ENCODE measurements at places on chromosomes 5 and 9.

GRCh38 chr9:20623021-20623747, 885 bp upstream of the MLLT3 start:
- DNase-seq: peak; percentile 69

DNA sequence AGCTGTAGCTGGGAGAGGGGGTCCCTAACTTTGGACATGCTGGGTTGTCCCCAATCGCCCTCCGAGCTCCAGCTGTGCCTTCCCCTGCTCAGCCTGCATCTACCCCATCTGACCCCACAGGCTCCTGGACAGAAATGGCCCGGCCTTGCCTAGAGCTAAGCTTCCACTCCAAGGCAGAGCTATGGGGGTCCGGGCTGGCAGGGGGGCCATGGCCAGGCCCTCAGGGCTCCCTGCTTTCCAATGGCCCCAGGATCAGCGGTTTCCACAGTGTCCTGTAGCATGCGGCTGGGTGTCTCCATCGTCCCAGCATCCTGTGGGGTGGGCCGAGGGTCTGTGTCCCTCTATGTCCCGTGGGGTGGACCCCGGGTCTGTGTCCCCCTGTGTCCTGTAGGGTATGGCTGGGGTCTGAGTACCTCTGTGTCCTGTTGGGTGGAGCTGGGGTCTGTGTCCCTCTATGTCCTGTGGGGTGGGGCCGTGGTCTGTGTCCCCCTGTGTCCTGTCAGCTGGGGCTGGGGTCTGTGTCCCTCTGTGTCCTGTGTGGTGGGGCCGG, 130.6 kb downstream of the RXRA start:
- no peak for DNase-seq

GRCh38 chr5:74543162-74543995, 97.1 kb downstream of the ENC1 start:
- no peak for DNase-seq

DNA sequence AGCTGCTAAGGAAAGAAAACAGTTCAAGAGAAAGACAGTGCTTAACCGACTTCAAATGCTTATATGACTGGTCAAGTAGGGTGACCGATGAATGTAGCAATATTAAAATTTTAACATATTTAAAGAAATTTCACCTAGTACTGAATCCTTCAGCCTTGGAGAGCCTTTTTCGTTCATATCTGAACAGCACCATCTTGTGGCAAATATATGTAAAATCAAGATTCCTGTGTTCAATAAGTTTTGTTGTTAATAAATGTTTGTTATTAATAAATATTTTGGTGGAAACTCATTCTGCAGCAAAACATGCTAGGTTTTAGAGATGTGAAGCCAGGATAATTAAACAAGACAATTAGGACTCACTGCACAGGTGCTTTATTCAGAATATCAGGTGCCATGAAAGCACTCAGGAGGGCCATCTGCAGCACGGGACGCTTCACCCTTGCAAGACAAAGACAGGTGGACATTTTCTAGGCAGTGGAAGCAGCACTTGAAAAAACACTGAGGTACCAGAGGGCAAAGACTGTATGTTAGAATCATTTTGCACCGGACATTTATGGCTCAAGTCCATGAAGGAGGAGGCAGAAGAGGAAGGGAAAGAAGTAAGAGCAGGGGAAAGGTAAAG, 15.6 kb downstream of the TICAM2 start:
- no peak for DNase-seq

DNA sequence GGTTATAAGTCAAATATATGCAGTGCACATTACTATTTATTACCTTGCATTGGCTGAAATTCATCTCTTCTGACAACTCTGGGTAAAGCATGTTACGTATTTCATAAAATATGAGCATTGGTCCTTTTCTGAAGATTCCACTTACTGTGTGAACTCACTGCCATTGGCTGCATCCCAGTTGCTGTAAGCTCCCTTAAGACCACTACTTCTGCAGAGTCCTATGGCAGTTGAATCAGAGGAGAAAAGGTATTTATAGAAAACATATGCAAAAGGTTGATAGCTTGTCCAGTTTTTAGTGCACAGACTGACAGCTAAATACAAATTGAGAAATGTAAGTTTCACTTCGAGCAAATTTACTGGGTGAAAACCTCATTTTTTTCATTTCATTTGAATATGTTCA, 394.6 kb upstream of the ARRDC3 start:
- DNase-seq: no peak

GRCh38 chr9:79256691-79257213, 315.0 kb upstream of the TLE4 start:
- DNase-seq: no peak

DNA sequence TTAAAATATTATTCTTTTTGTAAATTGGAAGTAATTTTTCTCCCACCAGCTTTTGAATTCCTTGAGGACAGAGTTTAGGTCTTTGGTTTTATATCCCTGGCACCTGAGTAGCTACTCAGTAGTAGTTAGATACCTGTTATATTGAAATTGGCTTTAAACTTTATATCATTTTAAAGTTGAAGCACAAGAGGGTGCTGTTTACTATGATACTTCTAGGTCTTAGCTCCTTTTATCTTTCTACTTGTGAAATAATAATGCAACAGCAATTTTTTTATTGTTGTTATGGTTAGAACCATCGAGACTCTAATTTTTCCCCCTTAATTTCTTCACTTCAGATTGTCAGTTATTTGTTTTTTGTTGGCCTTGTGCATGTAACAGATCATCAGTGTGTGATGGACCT, 46.3 kb downstream of the AP3S1 start:
- DNase-seq: no peak

DNA sequence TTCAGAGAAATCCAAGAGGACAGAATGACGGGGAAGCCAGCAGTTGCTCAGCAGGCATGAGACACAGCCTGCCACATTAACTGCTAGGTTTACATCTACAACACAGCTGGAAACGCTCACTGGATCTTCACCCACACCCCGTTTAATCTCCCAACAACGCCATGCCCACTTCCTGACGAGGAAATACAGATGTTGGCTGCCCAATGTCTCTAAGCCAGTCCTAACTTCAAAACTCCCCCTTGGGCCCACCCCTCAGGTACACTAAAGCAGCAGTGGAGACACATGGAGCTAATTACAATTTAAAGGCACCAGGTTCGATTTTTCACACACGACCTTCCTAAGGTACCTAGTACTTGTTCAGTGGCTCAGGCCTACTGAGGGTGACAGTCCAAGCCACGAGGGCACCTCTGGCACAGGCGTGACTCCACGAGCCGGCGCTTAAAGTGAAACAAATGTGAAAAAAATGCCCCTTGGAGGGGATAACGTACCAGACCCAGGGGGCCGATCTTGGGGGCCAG, 904 bp downstream of the RPL12 start:
- peak; percentile 18 for DNase-seq

DNA sequence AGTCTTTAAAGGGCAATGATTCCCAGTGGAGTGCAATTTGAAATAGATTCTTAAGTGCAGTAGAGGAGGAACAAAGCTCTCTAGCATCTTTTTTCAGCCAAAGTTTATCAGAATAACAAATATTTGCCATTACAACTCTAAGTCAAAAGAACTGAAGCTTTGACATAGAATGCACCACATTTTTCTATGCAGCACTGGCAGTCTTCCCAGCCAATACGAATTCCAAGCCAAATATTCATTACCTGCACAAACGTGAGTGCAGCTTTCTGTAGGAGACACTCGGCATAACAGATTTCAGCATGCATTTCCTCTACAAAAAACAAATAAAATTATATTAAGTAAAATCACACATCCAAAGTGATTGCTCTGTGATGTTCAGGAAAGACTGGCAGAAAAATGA, 103.4 kb downstream of the TTC39B start:
- DNase-seq: no peak

DNA sequence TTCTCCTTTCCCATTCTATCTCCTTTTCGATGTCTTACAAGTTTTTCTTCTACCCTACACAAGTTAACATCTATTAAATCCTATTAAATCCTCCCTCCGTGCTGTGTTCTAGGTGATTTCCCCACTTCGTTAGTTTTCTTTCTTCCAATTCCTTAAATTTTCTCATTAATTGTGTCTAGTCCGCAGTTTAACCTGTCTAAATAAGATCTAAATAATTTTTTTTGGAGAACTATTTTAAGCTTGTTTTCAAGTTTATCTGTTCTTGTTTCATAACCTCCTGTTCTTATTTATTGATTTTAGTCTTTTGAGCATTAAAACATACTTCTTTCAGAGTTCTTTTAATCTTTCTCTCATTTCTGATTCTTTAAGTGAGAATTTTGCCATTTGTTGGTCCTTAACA, 109.3 kb downstream of the UHRF2 start:
- DNase-seq: no peak

GRCh38 chr5:9329125-9329524, 216.8 kb downstream of the SEMA5A start:
- DNase-seq: no peak

DNA sequence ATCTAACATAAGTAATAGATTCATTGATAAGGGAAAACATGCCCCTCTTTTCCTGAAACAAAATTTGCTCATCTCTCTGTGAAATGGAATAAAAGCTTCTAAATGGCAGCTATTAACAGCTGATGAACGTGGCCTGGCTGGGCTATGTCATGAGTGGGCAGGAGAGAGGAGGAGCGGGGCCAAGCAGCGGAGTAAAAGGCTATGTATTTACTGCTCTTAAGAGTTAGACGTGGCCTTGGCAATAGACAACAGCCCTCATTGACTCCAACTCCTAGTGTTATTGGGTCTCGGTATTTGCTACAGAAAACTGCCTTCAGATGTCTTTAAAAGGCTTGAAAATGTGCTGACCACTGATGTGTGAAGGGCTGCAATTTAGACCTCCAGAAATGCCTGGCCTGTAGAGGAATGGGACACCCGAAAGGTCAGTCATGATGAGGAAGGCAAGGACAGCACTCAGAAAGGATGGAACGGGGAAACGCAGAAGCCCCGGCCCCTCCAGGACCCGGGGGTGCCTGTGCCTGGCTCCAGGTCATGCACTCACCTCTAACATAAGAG, 116.8 kb downstream of the PDZD2 start:
- DNase-seq: no peak

GRCh38 chr9:117265253-117265652, 149.6 kb downstream of the ASTN2 start:
- no peak for DNase-seq

DNA sequence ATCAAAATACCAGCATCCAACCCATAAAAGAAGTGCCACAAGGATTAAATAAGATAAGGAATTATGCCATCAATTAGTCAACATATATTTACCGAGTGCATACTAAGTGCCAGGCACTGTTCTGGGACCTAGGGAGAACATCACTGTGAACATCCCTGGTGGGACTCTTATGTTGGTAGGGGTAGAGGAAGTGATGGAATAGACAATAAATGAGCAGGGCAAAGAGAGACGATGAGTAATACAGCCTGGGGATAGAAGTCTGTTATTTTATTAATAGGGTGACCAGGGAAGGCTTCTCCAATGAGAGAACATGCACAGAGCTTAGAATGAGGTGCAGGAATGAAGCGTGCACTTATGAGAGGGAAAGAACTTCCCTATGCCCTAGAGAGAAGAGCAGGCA, 47.4 kb upstream of the VLDLR start:
- no peak for DNase-seq

DNA sequence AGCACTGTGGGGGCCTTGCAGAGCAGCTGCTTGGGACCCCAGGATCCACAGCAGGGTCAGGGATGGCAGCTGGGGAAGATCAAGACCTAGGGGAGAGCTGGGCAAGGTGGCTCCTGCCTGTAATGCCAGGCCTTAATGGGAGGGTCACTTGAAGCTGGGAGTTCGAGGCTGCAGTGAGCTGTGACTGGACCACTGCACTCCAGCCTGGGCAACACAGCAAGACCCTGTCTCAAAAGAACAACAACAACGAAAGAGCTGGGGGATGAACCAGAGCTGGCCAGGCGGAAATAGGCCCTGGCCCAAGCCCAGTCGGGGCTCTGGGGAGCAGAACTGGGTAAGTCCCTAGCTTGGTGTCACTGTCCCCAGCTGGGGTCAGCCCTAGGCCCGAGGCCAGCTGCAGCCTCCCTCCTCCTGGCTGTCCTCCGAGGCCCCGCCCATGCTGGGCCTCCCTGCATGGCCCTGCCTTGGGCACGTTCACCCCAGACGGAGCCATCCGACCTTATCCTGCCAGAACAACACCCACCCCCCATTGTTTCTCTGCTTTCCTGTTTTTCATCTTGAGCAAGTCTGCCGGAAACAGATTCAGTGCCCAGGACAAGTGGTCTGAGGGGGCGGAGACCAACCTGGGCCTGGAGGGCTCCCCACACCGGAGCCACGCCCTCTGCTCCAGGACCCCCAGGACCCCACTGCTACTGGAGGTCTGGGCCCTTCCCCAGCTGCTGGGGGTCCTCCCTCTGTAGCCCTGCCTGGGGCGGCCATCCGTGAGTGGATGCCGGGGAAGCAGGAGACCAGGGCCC, 1.9 kb downstream of the DIPK1B start:
- DNase-seq: no peak

DNA sequence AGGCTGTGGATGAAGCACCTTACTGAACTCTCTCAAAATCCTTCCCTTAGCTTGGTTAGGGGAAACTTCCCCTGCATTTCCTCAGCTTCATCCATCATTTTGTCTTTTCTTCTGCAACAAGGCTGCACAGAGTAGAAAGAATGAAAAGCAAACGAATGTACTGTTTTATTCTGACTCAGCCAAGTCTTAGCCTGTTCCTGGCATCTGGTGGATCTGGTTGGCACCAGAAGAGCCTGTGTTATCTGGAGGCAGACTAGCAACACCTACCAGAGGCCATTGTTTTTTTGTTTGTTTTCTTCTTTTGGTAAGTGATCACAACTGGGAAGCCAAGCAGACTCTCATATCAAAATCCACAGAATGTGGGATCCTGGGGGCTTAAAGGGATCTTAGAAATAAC, 200.7 kb downstream of the FANCC start:
- DNase-seq: no peak

DNA sequence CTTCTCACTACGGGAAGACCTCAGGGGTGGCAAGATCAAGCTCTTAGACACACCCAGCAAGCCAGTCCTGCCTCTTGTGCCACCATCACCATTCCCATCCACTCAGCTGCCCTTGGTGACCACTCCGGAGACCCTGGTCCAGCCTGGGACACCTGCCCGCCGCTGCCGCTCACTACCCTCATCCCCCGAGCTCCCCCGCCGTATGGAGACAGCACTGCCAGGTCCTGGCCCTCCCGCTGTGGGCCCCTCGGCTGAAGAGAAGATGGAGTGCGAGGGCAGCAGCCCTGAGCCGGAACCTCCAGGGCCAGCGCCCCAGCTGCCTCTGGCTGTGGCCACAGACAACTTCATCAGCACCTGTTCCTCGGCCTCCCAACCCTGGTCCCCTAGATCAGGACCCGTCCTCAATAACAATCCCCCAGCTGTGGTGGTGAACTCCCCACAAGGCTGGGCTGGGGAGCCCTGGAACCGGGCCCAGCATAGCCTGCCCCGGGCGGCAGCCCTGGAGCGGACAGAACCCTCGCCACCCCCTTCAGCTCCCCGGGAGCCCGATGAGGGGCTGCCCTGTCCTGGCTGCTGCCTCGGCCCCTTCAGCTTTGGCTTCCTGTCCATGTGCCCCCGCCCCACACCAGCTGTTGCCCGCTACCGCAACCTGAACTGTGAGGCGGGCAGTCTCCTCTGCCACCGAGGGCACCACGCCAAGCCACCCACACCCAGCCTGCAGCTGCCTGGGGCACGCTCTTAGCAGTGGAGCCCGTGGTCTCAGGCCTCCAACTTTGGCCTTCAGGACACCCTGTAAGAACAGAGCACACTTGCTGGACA, 4.1 kb downstream of the TESK1 start:
- DNase-seq: no peak
